ENCODE measurements at places on chromosomes 4 and X.

DNA sequence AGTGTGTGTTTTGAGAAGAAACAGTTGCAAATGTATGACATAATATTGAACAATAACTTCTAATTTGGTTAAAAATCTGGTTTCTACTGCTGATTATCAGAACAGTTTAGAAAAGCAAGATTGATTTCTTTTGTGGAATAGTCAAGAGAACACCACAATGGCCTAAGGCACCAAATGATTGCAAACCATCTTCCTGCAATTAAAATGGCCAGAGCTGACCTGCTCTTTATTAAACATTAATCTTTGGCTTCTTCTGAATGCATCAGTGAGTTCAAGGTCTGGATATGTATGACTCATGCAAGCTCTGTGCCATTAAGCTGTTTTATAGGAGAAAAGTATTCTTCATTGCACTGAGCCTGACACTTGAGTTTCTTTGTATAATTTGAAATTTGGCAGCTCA, 107.8 kb upstream of the PDHA2 start:
- DNase-seq, result peak; percentile 60

DNA sequence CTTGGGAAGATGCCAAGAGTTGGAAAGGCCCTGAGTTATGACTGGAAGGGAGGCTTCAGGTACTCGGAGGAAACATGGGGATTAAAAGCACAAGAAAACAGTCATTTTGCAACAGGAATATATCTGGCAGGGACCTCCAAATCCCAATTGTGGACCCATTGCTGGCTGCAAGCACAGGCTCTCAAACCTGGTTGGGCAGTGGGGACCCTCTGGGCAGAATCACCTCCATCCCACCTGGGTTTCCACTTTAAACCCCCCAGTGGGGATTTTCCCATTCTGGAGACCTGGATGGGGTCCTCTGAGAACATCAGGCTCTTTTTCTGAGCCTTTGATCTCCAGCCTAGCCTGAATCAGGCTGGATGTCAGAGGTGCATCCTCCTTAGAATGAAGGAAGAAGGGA, 177.8 kb downstream of the ASMT start:
- DNase-seq, result no peak

- DNase-seq, result no peak
Measured at GRCh38 chr4:183291070-183291469, 29.0 kb downstream of the CLDN22 start.

DNA sequence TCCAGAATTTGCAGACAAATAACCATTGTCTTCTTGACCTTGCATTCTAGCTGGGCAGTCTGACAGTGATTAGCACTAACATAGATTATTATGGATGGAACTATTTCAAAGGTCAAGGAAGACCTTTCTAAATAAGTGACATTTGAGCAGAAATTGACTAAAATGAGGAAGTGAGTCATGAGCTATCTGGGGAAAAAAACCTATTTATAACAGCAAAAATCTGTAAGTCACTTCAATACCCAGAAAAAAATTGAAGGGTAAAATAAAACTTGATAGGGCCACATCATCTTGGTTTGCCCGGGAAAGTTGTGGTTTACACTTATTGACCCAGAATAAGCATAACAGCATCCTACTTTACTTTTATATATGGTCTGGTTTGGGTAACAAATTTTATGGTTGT, 414.6 kb upstream of the HS3ST1 start:
- no peak for DNase-seq

GRCh38 chr4:55524844-55525571, 21.7 kb downstream of the CLOCK start:
- no peak for DNase-seq

- no peak for DNase-seq
Measured at GRCh38 chr4:8674311-8674885, 81.8 kb downstream of the CPZ start.
